Hindlimb muscle (tissue), 1 donor: ENCODE measurements at places on chromosomes 6 and 20.

DNA sequence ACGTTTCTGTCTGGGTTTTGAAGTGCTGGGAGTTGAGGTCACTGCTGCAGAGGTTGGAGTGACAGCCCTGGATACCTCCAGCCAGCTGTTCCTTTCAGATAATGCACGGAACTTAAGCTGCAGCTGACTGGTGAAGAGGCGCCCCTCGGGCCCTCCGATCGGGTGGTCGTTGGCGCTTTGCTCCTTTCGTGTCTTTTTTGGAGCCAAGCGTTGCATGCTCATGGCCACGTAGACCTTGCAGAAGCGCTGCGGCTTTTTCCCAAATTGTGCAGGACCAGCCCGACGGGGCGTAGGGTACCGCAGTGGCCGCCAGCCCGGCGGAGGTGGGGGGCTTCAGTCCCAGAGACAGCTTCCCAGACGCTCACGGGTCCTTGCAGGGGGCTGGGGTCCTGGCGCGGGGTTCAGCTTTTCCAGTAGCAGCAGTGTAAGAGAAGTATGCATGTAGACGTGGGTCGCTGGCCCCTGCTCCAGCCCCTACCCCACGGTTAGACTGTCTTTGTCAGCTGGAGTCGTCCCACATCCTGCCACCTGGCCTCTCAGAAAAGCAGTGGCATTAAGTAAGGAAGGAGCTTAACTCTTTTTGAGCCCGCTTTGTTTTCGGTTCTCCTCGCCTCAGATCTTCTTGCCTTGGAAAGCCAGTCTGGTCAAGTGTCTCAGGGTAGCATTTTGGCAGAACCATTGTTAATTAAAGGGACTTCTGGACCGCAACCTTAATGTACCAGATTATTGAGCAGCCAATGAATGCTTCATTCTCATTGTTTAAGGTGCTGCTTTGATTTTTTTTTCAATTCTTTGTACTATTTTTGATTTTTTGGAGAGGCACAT, 838 bp downstream of the TNFAIP3 start:
- peak; percentile 39 for DNase-seq

DNA sequence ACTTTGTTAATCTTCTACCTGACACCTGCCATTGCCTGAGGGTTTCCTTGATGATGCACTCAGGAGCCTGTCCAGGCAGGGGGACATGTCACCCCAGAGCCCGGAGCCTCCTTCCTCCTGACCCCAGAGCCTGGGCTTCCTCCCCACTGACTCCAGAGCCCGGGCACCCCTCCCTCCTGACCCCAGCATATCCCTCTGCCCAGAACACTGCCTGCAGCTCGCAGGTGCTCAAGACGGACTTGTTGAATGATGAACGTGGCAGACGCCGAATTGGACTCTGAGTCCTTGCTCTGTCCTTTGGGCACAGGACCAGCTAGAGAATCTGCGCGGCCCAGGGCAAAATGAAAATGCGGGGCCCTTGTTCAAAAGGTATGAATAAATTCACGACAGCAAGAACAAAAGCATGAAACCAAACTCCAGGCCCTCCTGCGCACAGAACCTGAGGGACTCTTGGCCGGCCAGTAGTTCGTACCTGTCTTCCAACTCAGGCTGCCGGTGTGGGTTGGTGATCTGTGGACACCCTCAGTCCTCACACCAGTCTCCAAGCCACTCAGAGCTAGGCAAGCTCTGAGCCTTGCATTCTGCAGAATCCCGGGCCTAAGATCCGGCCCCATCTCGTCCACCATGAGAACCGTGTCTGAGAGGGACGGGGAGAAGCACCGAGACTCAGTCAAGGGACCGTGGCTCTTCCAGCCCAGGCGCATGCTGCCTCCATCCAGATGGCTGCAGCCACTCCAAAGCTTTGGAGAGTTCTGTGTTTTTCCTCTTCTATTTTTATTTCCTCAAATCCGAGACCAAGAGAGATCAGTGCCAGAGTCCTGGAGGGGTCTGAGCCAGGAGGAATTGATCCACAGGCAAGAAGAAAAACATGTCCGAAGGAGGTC, 104.7 kb downstream of the BMP7 start:
- peak; percentile 48 for DNase-seq

GRCh38 chr20:24032400-24032898, 43.9 kb upstream of the GGTLC1 start:
- DNase-seq, result no peak

DNA sequence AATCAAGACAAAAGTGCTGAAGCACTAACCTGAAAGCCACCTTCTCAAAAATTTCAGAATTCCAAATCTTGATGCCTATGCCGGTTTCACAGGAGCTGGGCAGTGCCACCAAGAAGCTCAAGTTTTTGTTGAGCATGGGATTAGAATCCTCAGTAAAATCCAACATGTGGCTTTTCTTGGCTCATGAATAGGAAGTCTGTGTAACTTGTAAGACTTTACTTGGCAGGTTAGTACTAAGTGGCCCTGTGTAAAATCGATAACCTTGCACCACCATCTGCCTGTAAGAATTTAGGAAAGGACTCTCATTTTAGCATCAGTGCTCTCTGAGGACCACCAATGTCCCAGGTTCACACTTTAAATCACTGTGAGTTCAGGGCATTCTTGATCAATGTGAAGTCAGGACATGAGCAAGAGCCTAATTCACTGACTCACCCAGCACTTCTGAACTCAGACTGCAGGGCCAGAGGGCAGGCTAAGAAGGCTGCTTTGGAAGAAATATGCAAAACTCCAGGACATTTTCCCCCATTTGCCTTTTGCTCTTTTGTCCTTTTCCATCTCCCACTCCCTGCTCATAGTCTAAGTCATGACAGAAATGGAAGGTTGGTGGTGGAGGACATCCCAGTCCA, 113.2 kb downstream of the EDN1 start:
- DNase-seq, result no peak

- no peak for DNase-seq
Observed at GRCh38 chr6:111114087-111114443, 26.8 kb downstream of the SLC16A10 start.

GRCh38 chr6:85867595-85867994, 224.9 kb upstream of the SYNCRIP start:
- DNase-seq, result no peak

DNA sequence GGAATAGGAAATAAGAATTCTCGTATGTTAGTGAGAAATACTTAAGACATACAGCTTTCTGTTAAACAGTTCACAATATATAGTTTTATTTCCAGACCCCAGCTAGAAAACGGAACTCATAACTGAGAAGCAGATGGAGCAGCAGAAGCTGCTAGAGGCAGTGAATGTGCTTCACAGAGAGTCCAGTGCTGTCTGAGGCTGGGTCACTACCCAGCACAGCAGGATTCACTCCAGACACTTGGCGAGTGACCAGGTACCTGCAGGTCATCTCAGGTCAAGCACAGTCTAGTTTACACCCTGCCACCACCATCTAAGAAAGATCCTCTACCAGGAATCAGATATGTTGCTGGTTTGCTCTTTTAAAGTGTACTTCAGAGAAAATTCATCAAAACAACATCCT, 243.1 kb upstream of the RAB32 start:
- no peak for DNase-seq

GRCh38 chr6:53014063-53014462, 19.0 kb upstream of the GSTA4 start:
- DNase-seq, result peak; percentile 28

DNA sequence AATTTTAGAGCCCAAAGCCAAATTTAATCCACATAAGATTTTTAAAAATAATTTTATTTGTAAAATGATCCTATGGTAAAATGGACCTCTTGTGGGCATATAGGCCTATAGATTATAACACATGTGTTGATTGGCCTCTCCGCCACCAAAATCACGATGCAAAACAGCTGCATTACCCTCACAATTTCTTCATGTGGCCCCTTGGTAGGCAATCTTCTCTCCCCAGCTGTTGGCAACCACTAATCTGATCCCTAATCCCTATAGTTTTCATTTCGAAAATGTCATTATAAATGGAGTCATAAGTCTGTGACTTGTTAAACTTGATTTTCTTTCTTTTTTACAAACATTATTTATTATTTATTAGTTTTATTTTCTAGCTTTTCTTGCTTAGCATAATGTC, 263.9 kb upstream of the SULF2 start:
- DNase-seq, result no peak

GRCh38 chr6:30775104-30775503, 30.8 kb upstream of the IER3 start:
- DNase-seq, result no peak

DNA sequence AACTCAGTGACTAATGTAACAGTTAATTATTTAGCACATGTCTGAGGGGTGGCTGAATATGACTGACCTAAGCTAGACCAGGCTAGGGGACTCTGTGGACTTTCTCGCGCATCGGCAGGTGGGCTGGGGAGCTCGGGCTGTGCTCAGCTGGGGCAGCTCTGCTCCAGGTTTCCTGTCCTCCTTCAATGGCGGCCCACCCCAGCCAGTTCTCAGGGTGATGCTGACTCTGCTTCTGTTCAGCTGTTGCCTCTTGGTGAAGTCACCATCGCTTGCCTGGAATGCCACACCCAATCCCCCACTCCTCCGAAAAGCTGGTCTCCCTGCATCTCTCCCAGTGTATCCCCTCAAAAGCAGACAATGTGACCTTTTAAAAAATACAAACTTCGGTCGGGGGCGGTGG, 20.0 kb downstream of the PPP1R3G start:
- no peak for DNase-seq
